ENCODE measurements at places on chromosomes 16 and 17. TPM values are rescaled to one million over a fixed set of nuclear protein-coding genes. Genes with fewer than 3 reads are reported as not detected.

DNA sequence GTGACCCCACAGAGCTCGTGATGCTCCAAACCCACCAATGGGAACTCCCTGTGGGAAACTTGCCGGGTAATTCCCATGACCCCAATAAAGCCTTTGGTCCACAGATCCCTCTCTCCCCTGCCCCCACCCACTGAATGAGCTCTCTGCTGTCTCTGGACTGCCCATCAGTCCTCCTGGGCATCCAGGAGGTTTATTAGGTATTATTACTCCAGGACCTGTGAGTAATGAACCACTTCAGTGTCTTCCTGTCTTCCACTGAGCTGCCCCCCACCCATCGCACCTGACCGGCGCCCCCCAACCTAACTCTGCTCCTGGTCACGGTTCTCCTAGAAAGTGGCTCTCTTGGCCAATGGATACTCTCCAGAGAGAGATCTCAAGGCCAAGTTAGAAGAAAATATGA lies 28.7 kb upstream of the DNAH17 start:
- DNase-seq, result no peak

- no peak for DNase-seq
Measured at GRCh38 chr17:64004903-64005733, 7.0 kb downstream of the PRR29 start.

GRCh38 chr17:82577300-82577699 lies 57.8 kb downstream of the FOXK2 start:
- no peak for DNase-seq

SEC14L5 gene
- total RNA-seq, result not detected

DNA sequence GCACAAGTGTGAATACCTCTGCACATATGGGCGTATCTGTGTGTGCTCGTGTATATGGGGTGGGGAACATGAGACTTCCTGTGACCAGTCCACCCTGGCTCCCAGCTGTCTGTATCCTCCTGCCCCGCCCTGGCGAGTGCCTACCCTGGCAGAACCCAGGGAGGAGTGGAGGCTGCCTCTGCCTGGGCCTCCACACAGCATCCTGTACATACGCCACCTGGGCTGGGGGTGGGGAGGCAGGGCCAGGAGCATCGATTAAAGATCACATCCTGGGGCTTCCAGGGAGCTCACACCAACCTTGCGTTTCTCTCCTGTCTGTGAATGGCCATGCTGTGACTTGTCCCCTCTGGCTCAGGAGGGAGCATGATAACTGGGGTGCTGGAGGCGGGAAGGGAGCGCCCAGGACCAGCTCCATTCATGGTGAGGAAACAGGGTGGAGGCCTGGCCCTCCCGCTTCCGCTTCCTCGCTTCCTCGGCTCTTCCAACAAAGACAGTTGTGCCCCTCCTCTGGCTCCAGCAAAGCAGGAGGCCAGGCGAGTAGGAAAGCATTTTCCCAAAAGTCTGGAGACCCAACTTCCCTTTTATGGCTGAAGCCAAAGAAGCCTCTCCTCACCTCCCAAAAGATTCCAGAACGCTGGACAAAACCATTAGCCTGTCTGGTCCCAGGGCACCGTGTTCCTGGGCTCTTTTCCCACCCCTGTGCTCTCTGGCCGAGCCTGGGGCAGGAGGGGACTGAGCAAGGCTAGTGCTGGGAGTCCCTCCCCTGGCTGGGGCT lies 22.9 kb downstream of the ADAM11 start:
- DNase-seq, result no peak

DNA sequence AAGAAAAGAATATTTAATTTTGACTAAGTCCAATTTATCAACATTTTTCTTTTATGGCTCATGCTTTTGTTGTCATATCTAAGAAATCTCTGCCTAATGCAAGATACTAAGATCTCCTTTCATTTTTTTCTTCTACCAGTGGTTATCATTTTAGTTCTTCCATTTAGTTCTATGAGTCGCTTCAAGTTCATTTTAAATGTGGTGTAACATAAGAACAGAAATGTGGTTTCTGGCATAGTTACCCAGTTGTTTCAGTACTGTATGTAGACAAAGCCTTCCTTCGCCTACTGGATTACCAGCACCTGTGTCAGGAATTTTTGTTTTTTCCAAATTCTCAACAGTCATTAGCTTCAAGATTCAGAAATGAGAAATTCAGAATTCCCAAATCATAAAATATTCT lies 175.7 kb downstream of the PARN start:
- no peak for DNase-seq
